ENCODE measurements at places on chromosomes 5 and 9.

DNA sequence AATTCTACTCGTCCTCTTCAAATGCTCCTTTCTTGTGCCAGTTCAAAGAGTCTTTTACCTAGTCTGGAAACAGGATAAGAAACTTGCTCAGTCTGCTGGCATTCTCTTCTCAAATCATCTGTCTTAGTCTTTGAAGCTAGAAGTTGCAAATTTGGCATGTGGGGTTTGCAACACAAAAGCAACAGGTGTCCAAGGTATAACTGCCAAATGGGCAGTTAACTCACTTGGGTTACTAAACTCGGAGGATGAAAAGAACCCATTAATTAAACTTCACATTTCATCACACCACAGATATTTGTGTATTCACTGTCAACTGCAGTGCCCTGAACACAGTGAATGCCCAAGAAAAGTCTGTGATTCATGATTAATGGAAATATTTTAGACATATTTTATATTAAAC lies 108.0 kb upstream of the TARS1 start:
- DNase-seq, result no peak

GRCh38 chr9:129838707-129839259 lies 3.5 kb downstream of the USP20 start:
- DNase-seq, result peak; percentile 83

DNA sequence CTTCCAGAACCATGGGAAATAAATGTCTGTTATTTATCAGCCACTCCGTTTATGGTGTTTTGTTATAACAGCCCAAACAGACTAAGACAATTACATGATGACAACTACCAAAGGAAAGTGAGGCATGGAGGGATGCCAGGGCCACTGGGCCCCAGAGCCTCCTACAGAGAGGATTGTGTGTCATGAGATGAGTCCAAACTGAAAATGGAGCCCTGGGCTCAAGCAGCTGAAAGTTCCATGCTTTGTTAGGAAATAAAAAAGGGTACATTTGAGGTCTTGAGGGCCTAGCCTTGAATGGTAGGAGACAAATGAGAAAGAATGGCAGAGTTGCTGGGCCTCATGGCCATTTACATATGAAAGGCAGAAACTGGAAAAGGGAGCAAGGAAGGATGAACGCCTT lies 586.5 kb downstream of the CETN3 start:
- no peak for DNase-seq

DNA sequence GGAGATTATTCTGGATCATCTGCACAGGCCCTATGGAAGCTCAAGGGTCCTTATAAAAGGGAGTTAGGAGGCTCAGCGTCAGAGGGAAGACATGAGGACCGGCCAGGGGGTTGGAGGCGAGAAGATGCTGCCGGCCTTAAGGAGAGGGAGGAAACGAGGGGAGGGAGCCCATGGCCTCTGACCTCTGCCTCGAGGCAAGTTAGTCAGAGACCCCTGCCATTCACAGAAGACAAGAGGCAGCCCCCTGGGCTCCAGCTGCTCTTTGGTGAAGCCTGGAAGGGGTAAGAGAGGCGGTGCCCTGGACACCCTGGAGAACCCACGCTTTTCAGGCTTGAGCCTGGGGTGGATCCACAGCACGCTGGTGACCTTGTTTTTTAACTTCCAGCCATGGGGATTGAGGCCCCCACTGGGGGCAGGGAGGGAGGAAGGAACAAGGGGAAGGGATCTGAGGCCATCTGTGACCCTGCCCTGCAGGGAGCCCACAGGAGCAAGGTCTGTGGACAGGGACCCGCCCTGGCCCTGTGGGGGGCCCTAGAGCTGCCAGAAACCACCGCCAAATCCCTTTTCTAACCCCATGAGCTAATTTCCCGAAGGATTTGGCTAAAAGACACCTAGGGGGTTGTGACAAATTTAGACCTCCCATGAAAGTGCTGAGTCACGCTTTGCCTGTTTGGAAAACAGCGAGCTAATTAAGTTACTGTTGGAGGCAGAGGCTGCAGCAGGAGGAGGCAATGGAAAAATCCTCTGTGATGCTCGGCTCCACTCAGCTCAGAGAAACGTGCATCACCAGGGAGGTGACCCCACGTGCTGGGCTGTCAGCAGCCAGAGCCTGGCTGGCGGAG lies 49.7 kb downstream of the OLFM1 start:
- DNase-seq, result no peak

DNA sequence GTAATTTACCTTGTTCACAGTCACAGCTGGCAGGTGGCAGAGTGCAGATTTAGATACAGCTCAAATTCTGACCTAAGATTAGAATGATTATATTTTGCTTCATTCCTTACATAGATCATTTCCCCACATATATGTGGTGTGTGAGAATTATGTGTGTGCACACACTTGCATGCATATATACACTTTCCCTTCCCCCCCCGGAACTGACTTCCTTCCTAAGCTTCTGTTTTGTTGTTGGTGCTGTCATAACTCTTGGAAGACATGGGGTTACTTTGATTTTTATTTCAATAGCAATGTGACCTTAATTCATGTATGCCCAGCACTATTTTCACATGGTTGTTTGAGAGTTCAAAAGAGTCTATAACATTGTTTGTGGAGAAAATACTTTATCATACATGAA lies 112.8 kb downstream of the CMYA5 start:
- DNase-seq, result no peak

DNA sequence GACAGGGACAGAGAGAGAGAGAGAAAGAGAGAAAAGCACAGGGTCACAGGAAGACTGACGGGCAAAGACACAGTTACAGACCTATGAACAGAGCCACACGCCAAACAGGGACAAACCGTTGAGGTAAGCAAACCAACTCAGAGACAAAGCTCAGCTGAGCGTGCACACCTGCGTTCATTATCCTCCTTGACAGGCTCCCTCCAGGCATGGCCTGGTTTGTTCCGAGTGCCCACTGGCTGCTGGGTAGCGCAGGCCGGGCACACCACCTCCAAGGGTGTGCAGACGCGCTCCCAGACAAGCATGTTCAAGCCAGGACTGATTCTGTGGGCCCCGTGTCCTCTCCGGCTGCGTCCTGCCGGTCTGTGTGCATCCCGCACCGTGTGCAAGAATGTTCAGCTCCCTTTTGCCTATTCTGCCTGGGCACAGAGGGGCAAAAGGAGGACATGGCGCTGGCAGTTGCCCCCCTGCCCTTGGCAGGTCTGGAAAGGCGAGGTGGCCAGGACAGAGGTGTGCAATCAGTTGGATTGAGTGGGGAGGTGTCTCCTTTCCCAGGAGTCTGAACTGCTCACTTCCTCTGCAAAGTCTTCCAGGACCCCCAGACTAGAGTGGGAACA lies 467 bp upstream of the SMIM32 start:
- no peak for DNase-seq

DNA sequence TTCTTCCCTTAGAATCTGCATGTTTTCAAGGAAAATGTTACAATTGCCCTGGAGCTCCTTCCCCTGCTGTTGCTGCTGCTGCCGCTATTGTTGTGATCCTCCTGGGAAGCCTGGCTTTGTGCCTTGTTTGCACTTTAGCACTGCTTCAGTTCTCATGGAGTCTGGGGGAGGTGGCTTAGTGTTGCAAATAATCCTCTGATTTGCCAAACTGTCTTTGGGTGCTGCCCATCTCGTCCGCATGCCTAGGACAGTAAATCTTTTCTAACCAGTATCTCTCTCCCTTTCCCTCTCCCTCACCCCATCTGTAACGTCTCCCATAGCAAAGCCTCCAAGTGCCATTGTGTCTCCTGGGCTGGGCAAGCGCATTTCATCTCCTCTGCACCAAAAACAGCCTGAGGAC lies 30.3 kb downstream of the FAM240B start:
- no peak for DNase-seq

GRCh38 chr5:67483453-67484030 lies 286.9 kb upstream of the CD180 start:
- DNase-seq, result peak; percentile 9

DNA sequence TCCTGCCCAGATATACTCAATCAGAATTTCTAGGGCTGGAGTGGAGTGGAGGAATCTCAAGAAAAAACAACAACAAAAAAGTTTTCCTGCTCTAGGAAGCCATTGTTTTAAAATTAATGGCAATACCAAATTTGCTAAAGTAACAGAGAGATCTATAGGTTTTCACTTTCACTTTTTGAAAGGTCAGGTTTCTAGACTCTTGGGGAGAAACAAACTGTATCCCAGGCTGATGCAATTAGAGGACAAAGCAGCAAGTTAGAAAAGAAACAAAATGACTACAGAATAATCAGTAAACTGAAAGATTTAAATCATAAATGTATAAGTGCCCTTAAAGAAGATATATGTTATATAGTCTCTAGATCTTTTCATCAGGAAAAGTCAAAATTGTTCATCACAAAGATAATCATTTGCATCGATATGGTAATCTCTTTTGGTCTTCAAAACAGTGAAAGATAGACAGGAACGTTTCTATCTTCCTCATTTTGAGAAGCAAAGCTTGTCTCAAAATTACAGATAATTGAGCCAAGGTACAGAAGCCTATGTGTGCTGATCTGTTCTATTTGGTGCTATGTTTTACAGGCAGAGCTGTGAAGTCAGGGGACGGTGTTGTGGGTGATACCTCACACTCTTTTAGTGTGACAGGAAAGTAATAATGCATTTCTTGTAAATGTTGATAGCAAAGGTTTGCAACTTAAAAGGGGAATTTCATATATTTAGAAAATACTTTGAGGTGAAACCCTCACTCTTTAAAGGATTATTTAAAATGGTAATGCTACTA lies 1746.6 kb upstream of the C9orf72 start:
- no peak for DNase-seq

DNA sequence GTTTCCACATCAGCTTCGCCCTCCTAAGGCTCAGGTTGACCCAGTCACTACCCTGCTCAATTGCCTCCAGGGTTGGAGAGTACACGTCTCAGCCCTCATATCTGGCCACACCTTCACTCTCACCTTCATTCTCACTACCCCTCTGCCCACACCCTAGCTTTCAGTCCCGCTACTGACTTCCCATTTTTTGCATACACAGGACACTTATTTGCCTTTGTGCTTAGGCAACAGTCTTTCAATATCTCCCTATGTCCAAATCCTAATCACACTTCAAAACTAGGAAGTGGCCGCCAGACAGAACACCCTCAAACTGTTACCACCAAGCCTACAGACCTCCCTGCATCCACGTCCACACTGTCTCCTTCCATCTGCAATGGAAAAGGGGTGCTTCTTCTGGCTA lies 10.9 kb downstream of the MCTP1 start:
- DNase-seq, result no peak

DNA sequence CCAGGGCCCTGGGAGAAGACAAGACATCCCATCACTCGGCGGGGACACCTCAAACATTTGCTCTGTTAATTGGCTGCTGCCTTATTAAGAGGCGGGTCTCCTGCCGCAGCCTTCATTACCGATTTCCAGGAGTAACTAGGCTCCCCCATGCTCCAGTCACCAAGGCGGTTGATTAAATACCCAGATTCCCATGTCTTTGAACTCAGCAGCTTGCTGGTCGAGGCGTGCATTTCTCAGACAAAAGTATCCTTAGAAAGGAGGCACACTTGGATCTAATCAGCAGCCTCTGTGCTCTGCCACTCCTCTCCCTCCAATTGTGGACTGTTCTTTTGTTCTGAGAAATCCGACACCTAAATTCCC lies 228.8 kb downstream of the FSTL4 start:
- no peak for DNase-seq

- no peak for DNase-seq
Measured at GRCh38 chr5:60594715-60595477, 105.1 kb downstream of the DEPDC1B start.

DNA sequence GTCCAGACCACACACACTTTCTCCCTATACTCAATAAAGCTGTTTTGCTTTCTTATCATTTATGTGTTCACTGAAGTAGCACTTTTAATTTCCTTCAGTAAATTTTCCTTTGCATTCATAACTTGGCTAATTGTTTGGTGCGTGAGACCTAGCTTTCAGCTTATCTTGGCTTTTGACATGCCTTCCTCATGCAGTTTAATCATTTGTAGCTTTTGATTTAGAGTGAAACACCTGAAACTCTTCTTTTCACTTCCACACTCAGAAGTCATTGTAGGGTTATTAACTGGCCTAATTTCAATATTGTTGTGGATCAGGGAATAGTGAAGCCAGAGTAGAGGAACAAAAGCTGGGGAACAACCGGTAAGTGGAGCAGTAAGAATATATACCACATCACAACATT lies 114.7 kb downstream of the ST8SIA4 start:
- no peak for DNase-seq

DNA sequence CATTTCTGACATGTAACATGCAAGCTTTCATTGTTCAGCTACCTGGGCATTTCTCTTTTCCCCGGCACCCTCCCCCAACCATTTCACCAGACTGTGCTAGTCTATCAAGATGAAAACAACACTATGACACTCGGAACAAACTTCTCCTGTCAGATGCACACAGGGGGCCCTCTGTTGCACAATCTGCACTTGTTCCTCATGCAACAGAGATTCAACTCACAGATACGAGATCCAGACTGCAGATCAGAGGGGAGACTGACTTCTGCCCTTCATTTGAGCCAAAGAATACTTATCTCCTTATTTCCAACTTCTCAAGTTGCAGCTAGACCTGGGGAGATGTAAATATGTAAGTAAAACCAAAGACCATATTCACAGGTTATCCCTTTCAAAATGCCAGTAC lies 15.7 kb upstream of the FST start:
- no peak for DNase-seq

GRCh38 chr5:16857635-16858034 lies 78.5 kb downstream of the MYO10 start:
- DNase-seq, result no peak

DNA sequence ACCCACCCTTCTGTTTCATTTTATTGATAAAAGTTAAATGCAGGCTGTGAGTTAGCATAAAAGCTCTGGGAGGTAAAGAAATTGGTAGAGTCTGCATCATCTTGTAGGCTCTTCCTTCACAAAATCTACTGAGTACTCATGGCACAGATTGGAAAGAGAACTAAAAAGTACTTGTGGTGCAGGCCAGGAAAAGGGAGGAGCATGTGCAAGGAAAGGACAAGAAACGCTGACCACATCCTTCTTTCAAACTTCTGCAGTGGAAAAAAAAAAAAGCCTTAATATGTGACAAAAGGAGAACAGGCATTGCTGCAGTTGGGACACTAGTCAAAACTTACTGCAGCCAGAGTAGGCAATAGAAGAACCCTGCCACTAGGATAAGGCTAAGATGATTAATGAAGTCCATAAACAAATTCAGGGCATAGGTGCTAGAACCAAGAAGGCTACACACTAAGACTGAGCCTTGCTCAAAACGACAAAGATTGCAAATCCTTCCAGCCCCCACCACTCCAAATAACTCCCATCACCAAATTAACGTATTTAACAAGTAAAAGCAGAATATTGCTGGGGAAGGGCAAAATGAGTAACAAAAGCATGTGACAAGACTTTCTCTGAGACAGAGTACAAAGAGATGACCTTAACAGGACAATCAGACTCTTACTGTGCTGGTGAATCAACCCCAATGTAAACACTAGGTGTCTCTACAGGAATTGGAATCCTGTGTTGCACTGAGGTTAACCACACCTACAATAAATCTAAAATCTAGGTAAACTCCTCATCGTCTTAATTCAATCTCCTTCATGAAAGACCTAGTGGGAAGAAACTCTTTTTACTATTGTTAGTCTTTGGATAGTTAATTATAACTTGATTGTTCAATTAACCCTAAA lies 1024.8 kb downstream of the TLE1 start:
- DNase-seq, result no peak
